ENCODE measurements at places on chromosomes 7 and 10. TPM values are rescaled to one million over a fixed set of nuclear protein-coding genes. Genes with fewer than 3 reads are reported as not detected.

CALML3 gene
- not detected for polyA plus RNA-seq

CRPPA gene
- polyA plus RNA-seq: 5.0 TPM

ANKRD22 gene
- polyA plus RNA-seq: 0.91 TPM

GSAP gene
- 10.4 TPM for polyA plus RNA-seq

TMEM225B gene
- 2.8 TPM for polyA plus RNA-seq
